Type B pancreatic cell (in vitro differentiated cells): ENCODE measurements at places on chromosomes 5 and 9. TPM values are rescaled to one million over a fixed set of nuclear protein-coding genes. Genes with fewer than 3 reads are reported as not detected.

GRCh38 chr5:89930591-89931392 lies 478.8 kb downstream of the CETN3 start:
- H3K27ac ChIP-seq = no peak overlapping the region
- DNase-seq = no peak
- H3K4me1 ChIP-seq = no peaks in the 10 kb centered on the region
- no peak overlapping the region for H3K4me3 ChIP-seq
- no peaks in the 10 kb centered on the region for H3K36me3 ChIP-seq
- H3K27me3 ChIP-seq = no peaks in the 10 kb centered on the region

GRCh38 chr5:3179220-3179619 lies 416.4 kb upstream of the IRX1 start:
- DNase-seq = no peak
- H3K27ac ChIP-seq = no peak overlapping the region
- no peaks in the 10 kb centered on the region for H3K4me1 ChIP-seq
- H3K4me3 ChIP-seq = no peak overlapping the region
- H3K36me3 ChIP-seq = no peaks in the 10 kb centered on the region

DNA sequence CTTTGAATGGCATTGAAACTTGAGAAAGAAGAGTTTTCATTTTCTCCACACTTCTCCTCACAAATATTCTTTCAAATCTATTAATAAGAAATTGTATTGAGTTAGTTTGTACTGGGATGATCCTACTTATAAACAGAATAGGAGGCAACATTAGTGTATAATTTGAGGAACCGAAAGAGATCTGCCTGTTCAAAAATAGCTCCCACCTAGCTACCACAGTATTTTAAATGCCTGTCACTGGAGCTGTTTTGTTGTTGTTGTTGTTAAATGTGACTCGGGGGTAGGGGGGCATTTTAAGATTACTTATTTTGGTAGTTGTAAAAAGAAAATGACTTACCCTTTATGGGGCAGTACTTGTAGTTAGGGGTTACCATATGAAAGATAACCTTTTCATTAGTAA lies 20.1 kb upstream of the HAPLN1 start:
- H3K27me3 ChIP-seq = no peaks in the 10 kb centered on the region
- no peak overlapping the region for H3K27ac ChIP-seq
- no peaks in the 10 kb centered on the region for H3K4me1 ChIP-seq
- H3K36me3 ChIP-seq = no peaks in the 10 kb centered on the region

- DNase-seq = no peak
- no peak overlapping the region for H3K27ac ChIP-seq
- no peaks in the 10 kb centered on the region for H3K27me3 ChIP-seq
- H3K4me1 ChIP-seq = peaks cover 17% of the 10 kb centered on the region
These were observed 24.0 kb downstream of the NR6A1 start for GRCh38 chr9:124747065-124747464.

DNA sequence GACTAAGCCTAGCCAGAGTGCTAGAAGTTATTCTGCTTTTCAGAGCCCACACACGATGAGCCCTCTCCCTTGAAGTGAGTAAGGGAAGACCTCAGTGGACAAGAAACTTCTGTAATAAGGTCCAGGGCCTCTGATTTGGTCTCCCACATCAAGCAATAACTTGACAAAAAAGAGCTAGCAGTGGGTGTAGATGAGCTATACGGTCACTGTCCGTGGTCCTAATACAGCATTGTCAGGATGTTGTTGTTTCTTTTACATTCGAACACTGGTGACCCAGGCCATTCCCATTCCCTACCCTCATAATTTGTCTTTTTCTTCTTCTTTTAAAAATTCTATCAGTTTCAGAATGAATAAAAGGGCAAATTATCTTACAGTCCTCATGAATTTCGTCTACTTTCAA lies 5.2 kb downstream of the PCSK1 start:
- H3K36me3 ChIP-seq = no peaks in the 10 kb centered on the region
- H3K27ac ChIP-seq = no peak overlapping the region
- peaks cover 67% of the 10 kb centered on the region for H3K27me3 ChIP-seq

Gene GABRA1
- total RNA-seq = 1.8 and 12.3 TPM in 2 replicates

Gene KIAA1958
- total RNA-seq = 15.0 and 28.1 TPM in 2 replicates

DNA sequence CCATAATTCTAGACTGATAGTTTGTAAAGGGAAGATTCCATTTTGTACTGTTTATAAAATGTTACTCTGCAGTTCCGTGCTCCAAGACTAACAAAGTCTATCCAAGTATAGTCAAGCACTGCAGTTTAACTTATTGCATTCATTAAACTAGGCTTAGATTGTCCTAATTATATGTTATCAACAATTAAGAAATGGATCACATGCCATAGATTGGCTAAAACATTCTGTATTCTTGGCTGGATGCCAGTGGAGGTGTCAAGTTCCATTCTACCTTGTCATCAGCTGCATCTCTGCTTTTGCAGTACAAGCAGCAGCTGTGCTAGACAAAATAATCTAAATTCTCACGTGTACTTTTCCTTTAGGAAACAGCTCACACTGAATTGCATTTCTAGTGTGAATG lies 69.4 kb upstream of the MEF2C start:
- H3K27ac ChIP-seq = no peak overlapping the region
- H3K4me1 ChIP-seq = peaks cover 6% of the 10 kb centered on the region
- no peaks in the 10 kb centered on the region for H3K36me3 ChIP-seq
- DNase-seq = no peak

DNA sequence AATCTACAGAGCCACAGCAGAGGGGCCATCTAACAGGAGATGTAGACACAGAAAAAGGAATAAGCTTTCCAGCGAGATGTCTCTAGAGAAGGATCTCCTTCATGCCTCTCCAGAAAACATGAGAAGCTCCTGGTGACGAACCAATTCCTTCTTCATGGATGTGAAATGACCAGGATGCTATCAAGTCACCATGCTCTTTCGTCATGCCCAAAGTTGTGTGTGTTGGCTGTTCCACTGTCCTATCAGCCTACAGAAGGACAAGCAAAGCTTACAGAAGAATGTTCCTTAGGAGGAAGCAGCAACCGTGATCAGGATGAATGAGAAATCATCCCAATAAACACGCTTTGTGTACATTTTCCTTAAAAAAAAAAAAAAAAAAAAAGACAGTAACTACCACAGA lies 54.4 kb downstream of the ALDH7A1 start:
- no peak overlapping the region for H3K4me3 ChIP-seq
- H3K27me3 ChIP-seq = no peaks in the 10 kb centered on the region
- H3K36me3 ChIP-seq = peaks cover 12% of the 10 kb centered on the region
- H3K27ac ChIP-seq = no peak overlapping the region
- no peak for DNase-seq
- H3K4me1 ChIP-seq = peaks cover 25% of the 10 kb centered on the region
